ENCODE measurements at places on chromosomes 1 and 21.

DNA sequence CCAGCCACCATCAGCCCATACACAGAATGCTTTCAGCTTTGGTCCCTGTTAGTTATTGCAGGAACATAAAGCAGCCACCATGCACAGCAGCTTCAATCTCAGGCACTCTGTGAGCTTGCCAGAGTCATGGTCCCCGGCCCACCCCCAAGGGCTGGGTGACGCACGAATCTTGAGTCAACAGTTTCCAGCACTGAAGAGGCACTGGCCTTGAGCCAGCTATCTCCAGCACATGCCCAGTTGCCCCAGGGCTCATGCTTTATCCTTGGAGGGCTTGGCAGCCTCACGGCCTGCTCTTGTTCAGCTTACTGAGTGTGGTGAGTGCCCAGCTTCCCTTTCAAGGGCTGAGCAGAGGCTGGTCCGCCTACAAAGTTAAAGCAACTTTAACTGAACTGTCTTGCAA is 200.7 kb upstream of the RAB4A start:
- peak; percentile 48 for DNase-seq

DNA sequence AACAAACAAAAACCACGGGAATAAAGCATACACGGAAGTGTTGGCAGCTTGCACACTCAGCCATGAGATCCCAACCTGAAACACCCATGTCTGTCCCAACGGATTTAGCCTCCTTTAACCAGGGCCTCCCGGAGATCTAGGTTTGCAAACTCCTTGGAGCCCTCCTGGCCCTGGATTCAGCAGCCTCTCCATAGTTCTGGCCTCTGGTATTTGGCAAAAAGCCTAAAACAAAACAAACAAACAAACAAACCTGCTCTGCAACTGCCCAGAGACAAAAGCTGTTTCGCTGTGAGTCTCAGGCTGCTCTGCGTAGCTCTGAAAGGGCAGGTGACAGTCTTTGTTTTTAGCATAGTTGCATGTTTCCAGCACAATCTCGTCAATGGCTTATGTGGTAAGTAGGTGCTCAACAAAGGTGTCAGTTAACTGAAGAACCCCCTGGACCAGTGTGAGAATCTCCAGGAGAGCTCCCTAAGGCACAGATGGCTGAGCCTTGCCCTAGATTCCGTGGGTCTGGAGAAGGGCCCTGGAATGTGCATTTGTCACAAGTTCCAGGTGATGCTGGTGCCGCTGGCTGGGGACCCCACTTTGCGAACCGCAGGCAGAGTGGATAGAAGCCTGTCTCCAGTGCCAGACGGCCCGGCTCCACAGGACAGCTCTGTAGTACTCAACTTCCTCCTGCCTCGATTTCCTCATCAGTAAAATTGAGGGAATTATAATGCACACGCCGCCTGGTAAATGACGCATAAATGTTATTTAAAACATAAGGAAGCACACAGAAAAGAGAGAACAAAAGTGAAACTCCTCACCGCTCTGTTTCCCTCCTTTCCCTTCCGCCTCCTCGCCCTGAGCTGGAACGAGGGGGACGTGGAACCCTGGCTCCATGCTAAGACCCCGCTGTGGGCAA is 86.2 kb downstream of the RIPK4 start:
- DNase-seq = no peak

DNA sequence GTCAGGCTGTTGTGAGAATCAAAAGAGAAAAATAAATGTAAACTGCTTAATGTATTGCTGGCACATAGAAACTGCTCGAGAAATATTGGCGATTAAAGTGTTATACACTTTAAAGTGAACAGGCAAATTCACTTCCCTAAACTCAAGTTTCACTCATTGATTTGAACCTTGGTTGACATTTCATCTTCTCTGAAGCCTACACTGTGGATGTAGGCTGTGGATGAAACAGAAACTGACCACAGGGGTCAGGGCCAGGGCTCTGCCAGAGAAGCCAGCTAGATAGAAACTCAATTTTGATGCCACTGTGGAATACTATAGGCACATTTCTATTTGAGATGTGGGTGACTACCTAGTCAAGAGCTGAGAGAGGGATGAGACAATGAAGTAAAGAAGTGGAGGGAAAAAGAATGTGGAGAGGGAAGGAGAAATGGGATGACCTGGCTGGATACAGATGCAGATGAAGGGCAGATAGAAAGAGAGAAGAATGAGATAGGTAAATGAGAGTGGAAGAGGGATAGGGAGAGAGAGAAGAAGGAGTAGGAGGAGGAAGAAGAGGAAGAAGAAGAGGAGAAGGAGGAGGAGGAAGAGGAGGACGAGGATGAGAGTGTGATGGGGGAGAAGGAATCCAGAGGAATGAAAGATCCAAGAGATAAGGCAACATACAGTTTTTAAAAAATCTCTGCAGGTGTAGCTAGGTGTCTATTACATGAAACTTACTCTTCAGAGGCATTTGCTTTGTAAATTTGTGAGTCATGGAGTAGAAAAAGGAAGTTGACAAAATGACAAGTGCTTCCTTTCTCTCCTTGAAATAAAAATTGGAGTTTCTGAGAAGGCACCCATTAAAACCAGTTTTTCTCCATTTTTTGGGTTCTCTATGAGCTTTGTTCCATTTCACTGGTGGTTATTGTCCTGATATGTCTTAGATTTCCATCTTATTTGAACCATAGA is 17.4 kb upstream of the CD1D start:
- DNase-seq = no peak

DNA sequence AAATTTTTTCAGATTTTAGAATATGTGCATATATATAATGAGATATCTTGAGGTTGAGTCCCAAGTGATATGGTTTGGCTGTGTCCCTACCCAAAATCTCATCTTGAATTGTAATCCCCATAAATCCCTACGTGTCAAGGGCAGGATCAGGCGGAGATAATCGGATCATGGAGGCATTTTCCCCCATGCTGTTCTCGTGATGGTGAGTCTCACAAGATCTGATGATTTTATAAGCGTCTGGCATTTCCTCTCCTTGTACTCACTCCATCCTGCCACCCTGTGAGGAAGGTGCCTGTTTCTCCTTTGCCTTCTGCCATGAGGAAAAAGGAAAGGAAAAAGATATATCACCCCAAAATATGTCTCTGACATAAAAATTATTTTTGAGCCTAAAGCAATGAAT is 64.6 kb downstream of the TOR3A start:
- no peak for DNase-seq

- no peak for DNase-seq
Measured at GRCh38 chr1:237237721-237238120, 195.7 kb downstream of the RYR2 start.

GRCh38 chr1:17976854-17977253 is 130.7 kb upstream of the IGSF21 start:
- DNase-seq = no peak

Data from stromal cell of bone marrow (primary cell).